ENCODE measurements at places on chromosomes 13 and 19.

DNA sequence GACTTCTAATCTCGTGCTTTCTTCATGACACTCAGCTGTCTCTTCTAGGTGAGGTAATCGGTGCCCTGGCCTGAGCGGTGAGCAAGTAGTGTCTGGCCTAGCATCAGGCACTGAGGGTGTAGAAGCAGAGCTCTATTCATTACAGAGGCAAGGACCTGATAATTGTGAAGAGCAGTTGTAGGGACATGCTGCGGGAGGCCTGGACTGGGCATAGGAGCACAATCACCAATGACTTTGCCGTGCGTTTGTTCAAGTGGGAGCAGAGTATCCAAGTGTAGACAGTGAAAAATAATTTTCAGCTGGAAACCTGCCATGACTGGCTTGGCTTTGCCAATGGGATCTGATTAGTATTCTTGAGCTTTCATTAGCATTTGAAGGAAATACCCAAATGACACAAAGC is 32.1 kb upstream of the DCLK1 start:
- no peak for DNase-seq

DNA sequence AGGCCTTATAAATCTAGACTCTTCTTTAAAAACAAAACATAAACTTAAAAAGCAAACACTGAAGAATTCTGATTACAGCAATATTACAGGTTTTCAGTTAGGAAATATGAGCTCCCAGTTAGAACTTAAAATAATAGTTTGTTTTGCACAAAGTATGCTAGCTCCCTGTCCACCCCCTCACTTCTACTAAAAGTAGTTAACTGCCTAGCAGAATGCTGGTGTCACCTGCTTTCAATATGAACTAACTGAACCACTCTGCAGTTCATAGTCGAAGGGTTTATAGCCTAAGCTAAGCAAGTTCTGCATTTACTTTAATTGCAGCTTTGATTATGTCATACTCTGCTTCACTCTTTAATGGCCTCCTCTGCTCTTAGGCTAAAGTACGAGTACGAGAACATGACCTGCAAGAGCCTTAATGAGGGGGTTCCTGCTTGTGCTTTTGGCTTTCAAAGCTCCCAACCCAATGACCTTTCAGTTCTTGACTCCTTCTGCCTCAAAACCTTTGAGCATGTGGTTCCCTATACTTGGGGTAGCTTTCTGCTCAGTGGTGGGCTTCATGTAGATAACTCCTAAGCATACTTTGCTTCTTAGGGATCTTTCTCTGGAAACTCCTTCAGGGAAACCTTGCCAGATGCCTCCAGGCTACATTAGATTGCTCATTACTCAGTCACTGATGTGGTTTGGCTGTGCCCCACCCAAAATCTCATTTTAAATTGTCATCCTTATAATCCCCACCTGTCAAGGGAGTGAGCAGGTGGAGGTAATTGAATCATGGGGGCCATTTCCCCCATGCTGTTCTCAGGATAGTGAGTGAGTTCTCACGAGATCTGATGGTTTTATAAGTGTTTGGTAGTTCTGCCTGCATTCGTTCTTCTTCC is 278.9 kb upstream of the ARGLU1 start:
- DNase-seq: no peak

GRCh38 chr19:30069535-30070197 is 127.6 kb downstream of the URI1 start:
- DNase-seq: no peak

GRCh38 chr19:3248728-3249326 is 24.4 kb downstream of the CELF5 start:
- no peak for DNase-seq

GRCh38 chr13:110258876-110259631 is 47.9 kb downstream of the COL4A1 start:
- no peak for DNase-seq

DNA sequence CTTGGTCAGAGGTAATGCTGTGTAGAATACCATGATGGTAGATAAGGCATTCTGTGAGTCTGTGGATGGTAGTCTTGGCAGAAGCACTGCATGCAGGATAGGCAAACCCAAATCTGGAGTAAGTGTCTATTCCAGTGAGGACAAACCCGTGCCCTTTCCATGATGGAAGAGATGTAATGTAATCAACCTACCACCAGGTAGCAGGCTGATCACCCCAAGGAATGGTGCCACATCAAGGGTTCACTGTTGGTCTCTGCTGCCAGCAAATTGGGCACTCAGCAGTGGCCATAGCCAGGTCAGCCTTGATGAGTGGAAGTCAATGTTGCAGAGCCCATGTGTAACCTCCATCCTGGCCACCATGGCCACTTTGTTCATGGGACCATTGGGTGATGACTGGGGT is 155.0 kb downstream of the RAP2A start:
- no peak for DNase-seq

- DNase-seq: no peak
These were observed 18.0 kb upstream of the PNMA8B start for GRCh38 chr19:46513461-46514236.

- DNase-seq: peak; percentile 15
These were observed 5.3 kb upstream of the PROZ start for GRCh38 chr13:113152984-113153809.

All from CD8-positive, alpha-beta memory T cell (primary cell).